Stimulated activated CD8-positive, alpha-beta memory T cell treated with anti-CD3 and anti-CD28 coated beads, Interleukin-4, amount 100 ng/mL, for 48 hours (primary cell): ENCODE measurements at places on chromosomes 1 and 21.

DNA sequence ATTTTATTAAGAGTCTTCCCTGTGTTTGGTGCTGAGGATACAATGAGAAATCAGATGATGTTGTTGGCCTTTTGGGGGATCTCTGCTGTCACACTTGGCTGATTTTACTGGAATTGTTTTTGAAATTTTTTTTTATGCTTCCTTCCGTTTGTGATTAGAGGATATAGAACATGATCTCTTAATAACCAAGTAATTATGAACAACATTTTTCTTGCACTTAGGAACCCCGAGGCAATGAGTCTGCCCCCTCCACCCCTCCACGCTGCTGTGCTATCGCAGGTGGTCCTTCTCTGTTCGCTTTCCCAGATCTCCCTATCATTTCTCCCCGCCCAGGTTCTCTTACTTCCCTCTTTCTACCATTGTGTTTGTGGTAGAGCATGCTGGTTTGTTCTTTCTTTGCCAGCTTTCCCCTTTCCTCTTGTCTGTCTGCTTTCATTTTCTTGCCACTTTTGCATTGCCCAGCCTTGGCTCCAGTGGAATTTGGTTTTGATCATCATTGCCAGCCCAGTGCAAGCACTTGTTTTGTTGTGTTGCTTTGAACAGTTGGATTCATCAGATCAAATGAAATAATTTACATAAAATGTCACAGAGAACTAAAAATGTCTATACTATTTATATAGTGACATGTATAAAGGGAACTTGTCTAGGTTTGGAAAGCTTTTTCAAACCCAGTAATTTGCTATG, 73.1 kb upstream of the SCCPDH start:
- no peak for DNase-seq

GRCh38 chr1:157944663-157945280, 48.7 kb upstream of the KIRREL1 start:
- no peak for DNase-seq

DNA sequence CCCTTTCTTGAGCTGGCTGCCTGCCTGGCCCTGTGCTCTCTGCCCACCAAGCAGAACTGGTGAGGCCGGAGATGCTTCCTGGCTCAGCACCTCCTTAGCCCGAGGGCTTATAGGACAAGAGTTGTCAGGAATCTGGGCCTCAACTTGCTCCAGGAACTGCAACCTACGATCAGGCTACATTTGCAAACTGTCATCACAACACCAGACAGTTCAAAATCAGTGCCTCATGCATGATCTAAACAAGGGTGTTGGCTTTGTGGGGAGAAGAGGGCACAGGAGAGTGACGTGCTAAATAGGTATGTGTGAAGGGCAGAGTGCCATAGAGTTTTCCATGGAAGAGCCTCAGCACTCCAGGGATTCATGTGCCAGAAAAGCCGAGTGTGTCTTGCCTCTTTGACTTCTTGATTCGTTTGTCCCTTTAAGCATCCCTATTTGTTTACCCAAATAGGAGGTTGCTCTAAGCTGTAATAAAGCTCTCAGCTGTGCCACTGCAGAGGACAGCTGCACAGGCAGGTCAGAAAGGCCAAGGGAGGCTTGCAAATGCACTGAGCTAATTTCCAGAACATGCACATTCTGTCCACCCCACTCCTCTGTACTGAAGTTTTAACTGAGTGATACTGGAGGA, 30.2 kb upstream of the NEK2 start:
- no peak for DNase-seq

- peak; percentile 88 for DNase-seq
Measured at GRCh38 chr1:247390116-247390791, 25.7 kb upstream of the NLRP3 start.

DNA sequence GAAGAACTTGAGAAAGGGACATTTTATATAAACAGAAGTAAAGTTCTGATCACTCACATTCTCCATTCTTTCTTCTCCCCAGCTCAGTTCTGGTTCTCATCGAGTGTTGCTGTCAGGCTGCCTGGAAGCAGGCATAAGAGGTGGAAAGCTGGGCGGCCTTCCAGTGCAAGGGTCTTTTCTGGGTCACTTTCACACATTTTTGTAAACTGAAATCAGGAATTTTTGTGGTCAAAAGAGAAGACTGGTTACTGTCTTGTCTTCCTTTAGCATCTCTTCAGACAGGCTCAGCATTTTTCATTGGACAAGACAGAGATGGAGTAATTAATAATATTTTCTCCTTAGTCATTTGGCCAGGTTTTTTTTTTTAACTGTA, 93.7 kb downstream of the CTH start:
- no peak for DNase-seq

- DNase-seq, result no peak
Measured at GRCh38 chr1:180181996-180182642, 27.4 kb downstream of the QSOX1 start.

DNA sequence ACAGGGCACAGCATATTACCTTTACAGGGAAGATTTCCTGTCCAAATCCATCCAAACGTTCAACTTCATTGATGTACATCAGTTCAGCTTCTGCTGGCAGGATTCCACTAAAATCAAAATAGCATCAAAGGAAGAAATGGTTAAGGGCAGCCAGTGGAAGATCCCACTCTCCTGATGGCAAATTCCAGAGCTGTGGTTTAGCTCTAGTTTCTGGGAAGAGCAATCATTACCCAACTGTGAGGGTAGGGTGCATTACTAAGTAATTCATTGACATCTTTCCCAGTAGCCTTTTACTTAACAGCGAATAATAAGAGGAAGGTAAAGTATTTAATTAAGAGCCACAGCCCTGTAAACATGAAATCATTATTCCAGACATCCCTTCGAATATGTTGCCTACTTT, 120.7 kb downstream of the SMYD2 start:
- no peak for DNase-seq

DNA sequence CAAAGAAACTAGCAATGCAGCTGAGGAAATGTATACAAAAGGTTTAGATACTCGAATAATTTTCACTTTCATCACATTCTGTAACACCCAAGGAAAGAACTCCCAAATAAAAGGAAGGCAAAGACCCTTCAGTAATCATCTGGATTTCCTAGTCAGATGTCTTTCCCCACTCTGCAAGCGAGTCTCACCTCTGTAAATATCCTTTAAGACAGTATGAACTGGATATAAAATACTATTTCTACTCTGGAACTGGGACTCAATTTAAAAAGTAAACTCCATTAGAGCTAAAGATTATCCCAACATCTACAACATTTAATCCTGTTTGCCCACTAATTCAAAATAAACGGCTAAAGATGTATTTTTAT, 27.0 kb downstream of the C2CD2 start:
- DNase-seq, result no peak

- no peak for DNase-seq
Measured at GRCh38 chr1:174726167-174726879, 273.4 kb upstream of the CACYBP start.

DNA sequence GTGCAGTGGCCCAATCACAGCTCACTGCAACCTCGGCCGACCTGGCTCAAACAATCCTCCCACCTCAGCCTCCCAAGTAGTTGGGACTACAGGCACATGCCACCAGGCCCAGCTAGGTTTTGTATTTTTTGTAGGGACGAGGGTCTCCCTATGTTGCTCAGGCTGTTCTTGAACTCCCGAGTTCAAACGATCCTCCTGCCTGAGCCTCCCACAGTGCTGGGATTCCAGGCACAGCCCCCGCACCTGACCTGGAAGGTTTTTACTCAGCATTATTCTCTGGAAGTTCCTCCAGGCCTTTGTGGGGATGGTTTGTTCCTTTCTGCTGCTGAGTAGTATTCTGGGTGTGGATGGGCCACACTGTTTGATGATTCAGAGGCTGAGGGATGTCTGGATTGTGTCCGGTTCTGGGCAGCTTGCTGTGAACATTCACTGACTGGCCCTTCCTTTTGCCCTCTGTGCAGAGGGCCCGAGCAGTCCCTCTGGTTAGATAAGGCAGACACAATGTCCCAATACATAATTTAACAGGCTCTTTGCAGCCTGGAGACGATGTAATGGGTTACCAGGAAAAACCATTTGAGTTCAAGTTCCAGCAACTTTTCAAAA, 6.0 kb upstream of the TRAPPC10 start:
- DNase-seq, result no peak

GRCh38 chr1:159076438-159077119, at the start of gene AIM2:
Gene AIM2, minus strand, starts transcription at chr1:159076766. Its CDS starts 3,267 bp downstream, at chr1:159073499.
- DNase-seq, result peak; percentile 75

DNA sequence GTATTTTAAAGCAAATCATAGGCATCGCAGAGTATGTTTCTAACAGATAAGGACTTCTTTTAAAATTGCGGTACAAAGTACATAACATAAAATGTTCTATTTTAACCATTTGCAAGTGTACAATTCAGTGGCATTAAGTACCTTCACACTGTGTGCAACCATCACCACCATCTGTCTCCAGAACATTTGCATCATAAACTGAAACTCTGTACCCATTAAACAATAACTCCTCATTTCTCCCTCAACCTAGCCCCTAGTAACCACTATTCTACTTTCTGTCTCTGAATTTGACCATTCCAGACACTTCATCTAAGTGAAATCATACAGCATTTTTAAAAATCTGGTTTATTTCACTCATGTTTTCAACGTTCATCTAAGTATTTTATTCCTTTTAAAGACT, 16.6 kb upstream of the ATF3 start:
- DNase-seq, result no peak

DNA sequence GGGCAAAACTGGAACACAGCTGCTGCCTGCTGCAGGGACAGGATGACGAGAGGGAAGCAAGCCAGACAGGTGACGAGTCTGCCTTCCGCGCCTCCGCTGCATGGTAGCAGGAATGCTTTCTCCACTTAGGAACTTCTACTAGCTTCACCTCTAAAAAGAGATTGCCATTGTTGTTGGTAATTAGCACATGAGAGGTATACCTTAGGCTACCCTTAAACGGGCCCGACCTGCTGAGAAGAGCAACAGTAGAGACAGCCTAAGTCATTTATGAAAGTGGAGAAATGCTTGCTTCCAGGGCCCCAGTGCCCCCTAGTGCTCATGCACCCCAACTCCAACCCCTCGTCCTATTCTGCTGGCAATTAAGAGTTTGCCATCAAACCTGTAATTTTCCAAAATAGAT, 96.9 kb upstream of the AKT3 start:
- peak; percentile 44 for DNase-seq

DNA sequence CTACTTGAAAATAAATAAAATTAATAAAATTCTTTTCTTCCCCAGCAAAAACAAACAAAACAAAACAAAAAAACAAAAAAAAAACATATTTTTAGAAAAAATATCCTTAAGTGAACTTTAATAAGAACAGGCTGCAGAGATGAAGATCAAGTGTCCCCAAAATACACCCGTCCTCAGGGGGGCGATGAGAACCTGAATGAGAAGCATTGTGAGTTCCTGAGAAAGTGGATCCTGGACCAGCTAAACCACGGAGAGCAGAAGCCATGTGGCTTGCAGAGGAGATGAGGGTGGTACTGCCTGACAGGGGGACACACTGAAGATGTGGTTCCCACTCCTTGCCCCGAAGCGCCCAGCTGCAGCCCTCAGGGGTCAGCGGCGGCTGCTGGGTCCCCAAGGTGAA, 89.3 kb downstream of the ITPKB start:
- DNase-seq, result no peak

- no peak for DNase-seq
Measured at GRCh38 chr1:114302821-114303220, 149.2 kb upstream of the SYT6 start.

GRCh38 chr1:15918962-15919715, 56.8 kb downstream of the ZBTB17 start:
- peak; percentile 78 for DNase-seq

DNA sequence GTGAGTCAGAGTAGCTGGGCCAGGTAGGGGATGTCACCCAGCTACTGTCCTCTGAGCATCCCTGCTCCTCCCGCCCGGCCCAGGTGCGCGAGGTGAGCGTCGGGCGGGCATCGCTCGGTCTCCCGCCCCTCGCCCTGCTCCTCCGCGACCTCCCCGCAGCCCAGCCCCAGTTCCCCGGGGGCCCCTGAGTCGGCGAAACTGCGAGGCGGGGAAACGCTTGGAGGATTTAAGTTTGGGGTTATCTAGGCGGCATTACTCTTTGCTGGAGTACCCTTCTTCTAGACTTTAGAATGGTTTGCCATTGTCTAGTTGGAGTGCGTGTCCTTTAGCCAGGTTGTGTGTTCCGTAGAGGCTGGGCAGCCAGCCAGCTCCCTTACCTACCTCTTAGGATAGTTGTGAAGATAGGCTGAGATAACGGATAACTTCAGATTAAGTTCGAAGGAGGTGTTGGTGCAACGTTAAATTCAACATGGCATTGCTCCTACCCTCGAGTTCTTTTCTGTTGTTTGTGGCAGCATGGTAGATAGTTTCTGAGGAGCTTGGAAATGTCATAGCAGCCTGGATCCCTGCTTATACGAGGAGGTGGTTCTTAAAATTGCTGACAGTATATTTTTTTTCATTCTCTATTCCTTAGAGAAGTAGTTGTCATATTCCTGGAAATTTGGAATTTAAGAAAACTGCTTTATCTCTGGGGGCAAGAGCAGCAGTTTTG, 697 bp downstream of the AGO3 start:
- no peak for DNase-seq
